Right forelimb (tissue), 1 donor: ENCODE measurements at places on chromosomes 1 and 21.

- DNase-seq, result no peak
Measured at GRCh38 chr1:65791396-65791795, 1.3 kb upstream of the PDE4B start.

DNA sequence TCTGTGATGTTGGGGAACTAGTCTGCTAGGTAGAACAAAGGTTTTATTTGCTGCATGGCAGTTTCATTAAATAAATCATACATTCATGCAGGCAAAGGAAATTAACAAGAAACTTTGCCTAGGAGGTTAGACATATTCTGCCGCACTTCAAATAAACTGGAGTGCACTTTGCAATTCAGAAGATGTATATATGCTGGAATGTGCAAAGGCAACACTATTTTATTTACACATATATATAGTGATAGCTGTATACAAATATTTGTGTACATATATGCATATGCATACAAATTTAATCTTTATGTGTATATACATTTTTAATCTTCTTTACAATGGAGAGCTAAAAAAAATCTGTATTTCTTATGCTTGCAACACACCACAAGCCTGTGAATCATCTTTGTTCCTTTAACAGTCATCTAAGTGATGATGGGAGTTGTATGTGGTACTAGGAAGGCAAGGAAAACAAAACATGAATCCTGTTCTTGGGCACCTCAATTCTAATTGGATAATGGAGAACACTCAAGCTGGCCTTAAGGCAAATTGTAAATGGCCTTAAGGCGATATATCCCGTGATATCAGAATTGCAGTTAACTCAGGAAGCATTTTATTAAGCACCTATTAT, 605.8 kb upstream of the CAMK1G start:
- no peak for DNase-seq

- DNase-seq, result peak; percentile 63
Measured at GRCh38 chr1:21261551-21262292, 28.5 kb downstream of the ECE1 start.

- DNase-seq, result no peak
Measured at GRCh38 chr1:161946071-161946987, 77.3 kb downstream of the OLFML2B start.

DNA sequence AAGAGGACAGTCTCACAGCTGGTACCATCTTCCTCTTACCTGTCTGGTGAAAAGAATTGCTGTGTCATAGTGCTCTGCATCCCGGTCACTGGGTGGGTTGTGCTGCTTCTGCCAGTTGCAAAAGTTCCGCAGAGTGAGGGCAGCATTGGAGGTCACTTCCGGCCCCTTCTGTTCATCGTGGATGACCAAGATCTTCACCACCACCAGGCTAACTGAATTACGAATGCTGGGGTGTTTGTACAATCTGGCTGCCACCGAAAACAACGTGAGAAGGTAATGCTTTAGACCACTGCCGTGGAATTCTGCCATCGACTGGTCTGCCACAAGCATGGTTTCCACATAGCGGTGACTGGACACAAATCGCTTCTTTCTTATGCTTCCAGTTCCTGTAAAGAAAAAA, 2.9 kb downstream of the ADAMTS1 start:
- no peak for DNase-seq

DNA sequence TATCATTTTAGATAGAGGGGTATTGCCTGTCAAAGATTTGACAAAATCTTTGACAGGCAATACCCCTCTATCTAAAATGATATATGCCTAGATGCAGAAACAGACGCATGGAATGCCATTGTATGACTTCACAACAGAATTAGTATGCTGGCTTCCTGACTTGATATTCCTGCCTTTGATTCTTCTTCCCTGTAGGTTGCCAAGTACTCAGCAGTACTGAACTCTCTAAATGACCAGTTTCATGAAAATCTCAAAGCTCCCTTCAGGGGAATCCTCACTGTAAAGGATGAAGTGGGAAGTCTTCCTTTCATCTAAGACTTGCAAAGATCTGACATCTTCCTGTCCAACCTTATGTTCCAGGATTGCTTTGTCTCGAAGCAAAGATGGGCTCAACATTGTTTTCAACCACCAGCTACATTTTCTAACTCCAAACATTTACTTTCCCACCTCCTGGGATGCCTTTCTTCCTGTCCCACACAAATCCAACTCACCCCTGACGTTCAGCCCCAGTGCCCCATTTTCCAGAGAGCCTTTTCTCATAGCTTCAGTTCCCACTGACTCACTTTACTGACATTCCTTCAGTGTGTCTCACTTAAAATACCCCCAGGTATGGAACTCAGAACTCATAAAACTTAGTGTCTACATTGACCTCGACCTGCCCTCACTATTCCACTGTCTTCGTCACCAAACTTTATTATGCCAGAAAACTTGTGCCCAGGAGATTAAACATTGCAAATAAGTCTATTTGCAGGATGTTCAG, 67.3 kb upstream of the KCNJ6 start:
- DNase-seq, result no peak

DNA sequence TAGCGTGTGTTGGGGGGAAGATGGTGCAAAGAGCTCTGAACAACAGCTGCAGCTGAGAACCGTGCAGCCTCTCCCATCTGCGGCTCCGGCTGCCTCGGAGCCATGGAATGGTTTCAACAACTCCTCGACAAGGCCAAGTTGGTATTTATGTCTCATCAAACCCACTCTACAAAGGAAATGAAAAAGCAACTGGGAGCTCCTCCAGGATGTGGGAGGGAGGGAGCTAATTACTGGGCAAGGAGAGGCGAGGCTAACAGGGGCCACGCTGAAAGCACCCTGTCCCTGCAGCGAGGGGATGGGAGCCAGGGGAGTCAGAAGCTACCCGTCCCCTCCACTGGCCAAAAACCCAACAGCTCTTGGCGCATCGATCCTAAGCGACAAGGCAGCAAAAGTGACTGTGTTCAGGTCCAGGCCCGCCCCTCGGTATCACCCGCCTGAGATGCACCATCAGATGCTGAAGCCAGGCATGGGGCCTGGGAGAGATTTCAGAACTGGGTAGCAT, 63.1 kb downstream of the ACOT7 start:
- peak; percentile 70 for DNase-seq
